ENCODE measurements at places on chromosomes 7 and 10.

DNA sequence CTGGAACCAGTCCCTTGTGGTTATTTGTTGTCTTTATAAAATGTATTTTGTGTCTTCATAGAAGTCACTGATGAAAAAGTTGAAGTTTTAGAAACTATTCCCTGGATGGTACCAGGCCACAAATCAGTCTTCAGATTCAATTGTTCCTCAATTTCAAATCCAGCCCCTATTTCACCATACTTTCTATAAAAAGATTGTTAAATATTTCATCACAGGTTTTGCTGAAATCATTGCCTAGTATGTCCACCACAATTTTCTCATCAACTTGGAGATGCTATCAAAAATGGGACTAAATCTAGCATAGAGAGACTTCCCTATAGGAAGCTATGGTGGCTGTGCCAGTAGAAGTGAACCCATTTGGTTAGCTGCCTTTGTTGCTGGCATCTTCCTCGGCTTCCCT, 118.5 kb downstream of the RAB18 start:
- no peak for DNase-seq

DNA sequence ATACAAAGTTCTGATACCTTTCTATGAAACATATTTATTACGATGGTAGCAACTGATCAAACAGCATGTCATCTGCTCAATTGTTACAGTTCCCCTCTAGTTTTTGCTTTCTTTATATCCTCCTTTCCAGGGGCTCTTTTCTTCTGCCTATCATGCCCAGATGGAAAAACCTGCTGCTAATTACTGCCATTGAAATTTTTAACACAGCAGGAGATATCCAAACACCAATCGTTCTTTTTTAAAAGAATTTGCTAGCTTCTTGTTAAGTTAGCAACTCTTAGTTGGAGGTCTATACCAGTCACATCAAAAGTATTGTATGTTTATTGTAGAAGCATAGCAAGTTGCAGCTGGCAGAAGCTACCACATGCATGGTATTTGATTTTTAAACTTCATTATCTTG, 768.5 kb downstream of the NXPH1 start:
- DNase-seq = no peak

- no peak for DNase-seq
Measured at GRCh38 chr10:49549640-49550346, 10.9 kb upstream of the ERCC6 start.

DNA sequence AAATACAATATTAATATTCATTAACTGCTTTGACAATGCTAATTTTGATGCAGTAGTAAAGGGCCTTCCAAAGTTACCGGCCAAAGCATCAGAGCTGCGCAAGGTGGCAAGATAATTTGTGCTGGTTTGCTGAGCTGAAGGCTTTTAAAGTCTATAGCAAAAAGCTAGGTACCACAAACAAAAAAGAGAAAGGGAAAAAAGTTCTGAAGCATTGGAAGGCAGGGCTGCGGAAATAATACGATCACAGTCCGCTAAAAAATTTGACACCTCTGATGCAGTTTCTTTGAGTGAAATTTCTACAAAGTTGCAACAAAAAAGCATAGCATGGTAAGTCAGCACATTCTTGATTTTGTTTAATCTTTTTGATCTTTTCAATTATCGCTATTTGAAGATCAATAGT, 175.6 kb downstream of the TCF7L2 start:
- DNase-seq = no peak

DNA sequence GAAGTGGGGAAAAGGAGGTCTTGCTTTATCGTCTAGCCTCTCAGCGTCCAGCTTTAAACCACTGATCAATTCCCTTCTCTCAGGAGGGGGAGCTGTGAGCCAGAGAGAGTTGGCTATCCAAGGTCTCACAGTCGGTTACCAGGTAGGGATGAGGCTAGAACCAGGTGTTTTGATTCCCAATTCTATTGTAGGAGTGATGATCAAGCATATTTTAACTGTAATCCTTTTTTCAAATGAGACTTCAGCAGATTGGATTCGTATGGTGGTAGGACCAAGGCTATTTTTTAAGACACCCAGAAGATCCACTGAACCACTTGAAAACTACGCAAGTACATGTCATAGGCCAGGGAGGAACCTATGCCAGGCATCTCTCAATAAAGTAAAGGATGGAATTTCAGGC, 8.4 kb downstream of the MINDY4 start:
- DNase-seq = no peak

DNA sequence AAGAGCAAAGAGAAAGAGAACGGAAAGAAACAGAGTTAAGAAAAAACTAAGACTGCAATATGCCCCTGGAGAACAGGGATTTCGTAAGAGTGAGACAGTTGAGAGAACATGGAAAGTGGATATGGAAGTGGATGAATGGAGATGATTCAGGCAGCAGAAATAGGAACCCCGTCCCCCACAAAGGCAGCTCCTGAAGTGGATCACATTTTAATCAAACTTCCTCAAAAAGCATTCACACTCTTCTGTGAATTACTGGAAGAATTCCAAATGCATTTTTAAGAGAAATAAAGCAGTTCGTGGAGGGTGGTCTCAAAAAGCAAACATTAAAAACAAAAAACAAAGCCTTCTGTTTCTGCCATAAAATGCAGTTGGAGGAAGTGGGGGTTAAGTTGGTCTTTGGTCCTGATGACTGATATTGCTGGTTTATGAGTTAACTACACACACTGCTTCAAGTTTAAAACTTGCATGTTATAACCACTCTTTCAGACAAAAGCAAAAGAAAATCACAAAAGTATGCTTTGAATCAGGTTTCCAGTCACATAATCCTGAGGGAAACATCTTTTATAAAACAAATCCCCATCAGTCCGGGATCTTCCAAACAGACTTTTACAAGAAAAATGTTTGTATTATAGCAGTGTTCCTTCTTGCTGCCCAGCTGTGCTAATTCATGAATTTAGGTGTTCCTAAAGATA, 214.3 kb downstream of the FANK1 start:
- DNase-seq = no peak

- DNase-seq = no peak
Measured at GRCh38 chr10:110010486-110011378, 2.9 kb downstream of the ADD3 start.

DNA sequence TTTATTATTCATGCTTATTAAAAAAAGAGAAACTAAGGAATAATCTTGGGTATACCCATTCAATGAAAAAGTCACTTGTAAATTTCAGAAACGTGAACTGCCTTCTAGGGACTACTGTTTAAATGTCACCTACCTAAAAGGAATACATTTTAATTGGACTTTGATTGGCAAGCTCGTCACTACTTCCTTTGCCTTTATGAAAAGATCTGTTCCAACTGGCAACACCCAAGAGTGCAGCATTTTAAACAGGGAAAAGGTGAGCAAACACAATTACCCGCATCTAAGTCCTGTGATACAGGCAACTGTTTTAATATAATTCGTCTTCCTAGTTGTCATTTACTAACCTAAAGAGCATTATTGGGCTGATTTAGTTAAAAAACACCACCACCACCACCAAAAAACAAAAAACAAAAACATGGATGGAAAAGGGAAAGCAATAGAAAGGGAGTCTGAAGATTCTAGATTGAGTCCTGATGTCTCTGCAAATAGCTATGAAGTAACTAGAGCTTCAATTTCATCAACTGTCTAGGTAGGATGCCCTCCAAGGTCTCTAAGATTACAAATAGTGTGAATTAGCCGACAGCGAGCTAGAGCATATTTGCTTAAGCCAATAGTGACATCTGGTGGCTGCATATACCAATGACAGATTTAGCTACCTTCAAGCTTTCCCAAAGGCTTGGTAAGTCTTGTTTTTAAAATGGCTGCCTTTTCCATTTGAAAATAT, 33.8 kb upstream of the ICA1 start:
- DNase-seq = peak; percentile 25

- DNase-seq = no peak
Measured at GRCh38 chr7:41097501-41097900, 605.4 kb downstream of the INHBA start.

GRCh38 chr7:5237286-5237685, 45.5 kb upstream of the SLC29A4 start:
- no peak for DNase-seq

DNA sequence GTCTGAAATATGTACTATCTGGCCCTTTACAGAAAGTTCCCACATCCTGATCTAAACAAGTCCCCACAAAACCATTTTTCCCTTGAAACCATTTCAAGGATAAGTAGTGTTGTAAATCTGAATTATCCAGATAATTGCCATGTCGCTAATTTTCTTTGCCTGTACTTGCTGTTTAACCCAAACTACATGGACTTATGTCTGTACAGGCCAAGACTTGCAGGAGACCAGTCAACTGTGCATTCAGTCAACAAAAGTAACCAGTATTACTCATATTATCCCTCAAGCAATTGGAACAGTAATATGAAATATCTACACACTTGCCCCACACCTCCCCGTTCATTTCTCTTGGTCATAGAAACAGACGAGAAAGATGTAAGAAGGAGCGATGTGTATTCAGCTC, 347.8 kb upstream of the NFE2L3 start:
- no peak for DNase-seq
